ENCODE measurements at places on chromosomes 6 and 20.

DNA sequence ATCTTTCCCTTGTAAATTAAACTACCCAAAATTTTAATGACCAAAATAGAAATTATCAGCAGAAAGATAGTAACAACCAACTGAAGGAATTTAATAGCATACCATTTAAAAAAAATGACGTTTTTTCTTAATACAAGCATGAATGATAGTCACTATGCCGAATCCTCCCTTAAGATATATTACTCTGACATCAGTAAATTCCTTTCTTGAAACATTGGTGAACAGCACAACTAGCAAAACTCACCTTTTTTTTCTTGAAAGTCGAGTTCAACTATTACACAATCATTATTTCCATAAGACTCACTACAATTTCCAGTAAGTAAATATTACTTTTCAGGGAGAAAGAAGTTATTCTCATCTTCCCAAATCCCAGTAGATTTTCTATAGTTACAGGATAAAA is 433.2 kb downstream of the GRIK2 start:
- DNase-seq: no peak

DNA sequence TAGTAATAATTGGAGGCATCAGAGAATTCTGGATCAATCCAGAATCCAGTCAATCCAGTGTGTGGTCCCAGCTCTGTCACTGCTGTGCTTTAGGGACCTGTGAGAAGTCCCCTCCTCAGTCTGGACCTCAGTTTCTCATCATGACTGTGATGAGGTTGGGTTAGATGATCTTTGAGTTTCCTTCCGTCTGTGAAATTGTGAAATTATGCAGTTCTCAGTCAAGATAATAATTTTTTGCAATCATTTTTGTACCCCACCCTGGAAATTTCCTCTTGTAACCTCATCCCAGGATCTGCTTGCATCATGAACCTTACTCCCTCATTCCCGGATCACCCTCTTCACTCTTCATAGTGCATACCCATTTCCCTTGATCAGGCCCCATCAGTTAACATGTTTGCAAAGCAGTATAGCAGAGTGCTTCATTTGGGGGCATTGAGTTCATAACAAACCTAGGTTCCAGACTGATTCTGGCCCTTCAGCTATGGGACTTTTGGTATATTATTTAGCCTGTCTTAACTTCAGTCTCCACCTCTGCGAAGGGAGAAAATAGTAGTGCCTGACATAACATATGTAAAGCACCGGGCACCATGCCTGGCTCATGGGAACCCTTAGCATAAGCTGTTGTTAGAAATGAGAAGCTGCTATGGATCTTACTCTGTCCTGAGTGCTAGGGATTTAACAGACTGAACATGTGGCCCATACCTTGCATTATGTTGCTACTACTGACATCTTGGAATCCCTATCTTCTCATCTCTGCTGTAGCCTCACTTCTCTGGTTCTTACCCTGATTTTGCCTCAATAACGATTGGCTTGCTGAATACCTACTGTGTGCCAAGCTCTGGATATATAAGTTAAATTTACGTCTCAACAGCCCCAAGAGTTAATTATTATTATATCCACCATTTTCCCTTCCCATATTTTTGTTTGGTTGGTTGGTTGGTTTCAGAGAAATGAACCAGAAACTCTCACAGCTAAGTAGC is 1.3 kb downstream of the ZNF76 start:
- no peak for DNase-seq

- DNase-seq: peak; percentile 15
Observed at GRCh38 chr6:165616116-165616515, 46.9 kb downstream of the PDE10A start.

DNA sequence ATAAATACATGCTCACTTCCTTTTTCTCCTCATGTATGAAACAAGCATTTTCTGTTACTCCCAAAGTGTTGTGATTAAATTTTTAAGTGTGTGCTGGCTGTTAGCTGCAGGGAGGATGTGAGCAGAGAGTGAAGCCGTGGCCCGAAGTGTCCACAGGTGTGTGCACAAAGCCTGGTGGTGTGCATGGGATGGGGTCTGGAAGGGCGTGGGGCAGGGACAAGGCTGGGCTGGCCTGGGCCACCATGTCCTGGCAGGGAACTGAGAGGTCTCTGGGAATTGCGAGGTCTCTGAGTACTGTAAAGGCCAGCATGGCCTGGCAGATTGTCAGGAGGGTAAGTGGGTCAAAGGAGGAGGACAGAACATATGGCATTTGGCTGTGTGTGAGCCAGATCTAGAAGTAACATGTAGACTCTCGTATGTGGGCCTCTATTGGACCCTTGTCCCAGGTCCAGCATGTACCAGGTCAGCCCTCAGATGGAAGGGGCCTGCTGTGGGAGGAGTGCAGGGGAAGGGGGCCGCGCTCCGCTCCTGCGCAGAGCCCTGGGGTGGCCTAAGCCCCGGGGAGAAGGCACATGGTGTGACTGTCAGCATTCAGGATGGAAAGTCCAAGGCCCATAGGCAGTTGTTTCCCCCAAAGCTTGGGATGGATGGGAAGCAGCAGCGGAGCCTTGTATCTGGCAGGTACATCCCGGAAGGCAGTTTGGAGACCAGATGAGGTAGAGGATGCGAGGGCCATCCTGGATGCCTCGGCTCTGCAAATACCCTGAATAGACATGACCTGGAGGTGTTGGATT is 45.1 kb upstream of the PHACTR3 start:
- DNase-seq: no peak

DNA sequence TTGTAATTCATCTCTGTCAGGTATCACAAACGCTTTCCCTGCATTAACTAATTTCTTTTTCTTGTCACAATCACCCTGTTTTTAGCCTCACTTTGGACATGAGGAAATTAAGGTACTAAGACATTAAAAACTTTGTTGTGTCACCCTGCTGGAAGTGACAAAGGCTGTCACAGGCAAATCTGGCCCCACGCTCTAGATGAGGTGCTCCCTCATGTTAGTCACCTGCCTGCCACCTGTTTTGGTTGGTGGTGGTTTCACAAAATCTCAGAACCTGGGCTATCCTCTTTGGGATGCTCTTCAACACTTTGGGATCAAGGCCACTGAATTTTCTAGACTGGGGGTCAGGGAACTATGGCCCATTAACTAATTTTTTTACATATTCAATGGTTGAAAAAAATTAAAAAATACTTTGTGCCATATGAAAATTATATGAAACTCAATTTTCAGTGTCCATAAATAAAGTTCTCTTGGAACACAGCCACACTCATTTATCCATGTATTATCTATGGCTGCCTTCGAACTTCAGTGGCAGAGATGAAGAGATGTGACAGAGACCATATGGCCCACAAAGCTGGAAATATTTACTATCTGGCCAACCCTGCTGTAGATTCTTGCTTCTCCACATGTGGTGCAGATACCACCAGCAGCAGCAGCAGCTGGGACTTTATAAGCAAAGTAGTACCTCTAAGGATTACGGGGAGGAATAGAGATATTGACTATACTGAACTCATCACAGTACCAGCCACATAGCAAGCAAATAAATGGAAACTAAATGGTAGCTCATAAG is 16.1 kb upstream of the TNFAIP3 start:
- DNase-seq: no peak

DNA sequence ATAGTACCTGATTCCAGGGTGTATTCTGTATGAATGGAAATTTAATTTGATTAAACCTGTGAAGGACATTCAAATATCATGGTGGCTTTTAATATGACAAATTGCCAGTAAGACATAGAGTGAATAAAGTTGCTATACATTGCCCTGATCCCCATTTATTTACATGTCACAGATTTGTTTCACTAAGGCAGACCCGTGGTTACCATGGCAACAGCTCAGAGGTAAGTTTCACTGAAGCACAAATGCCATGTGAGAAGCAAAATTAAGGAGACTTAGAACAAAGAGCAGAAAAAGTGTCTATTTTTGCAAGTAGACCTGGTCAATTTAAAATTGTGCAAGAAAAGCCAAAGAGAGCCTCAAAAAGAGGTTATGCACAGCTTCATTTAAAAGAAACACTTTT is 63.7 kb downstream of the PXDC1 start:
- DNase-seq: no peak

DNA sequence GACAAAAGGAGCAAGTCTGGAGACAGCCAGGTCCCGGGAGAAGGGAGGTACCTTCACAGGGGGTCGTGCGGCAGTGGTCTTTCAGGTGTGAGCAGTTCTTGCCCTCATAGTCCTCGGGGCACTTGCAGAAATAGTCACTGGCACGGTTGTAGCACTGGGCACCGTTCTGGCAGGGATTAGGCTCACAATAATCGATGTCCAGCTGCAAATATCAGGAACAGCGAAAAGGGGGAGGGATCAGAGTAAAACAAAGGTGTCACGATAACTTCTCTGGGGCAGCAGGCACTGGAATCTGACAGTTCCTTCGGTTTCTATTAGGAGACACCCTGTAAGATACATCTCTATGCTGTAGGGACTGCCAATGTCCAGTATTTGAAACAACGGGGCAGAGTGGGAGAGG is 25.9 kb downstream of the JAG1 start:
- no peak for DNase-seq

- DNase-seq: no peak
Observed at GRCh38 chr6:139060332-139060731, 31.8 kb downstream of the ABRACL start.

DNA sequence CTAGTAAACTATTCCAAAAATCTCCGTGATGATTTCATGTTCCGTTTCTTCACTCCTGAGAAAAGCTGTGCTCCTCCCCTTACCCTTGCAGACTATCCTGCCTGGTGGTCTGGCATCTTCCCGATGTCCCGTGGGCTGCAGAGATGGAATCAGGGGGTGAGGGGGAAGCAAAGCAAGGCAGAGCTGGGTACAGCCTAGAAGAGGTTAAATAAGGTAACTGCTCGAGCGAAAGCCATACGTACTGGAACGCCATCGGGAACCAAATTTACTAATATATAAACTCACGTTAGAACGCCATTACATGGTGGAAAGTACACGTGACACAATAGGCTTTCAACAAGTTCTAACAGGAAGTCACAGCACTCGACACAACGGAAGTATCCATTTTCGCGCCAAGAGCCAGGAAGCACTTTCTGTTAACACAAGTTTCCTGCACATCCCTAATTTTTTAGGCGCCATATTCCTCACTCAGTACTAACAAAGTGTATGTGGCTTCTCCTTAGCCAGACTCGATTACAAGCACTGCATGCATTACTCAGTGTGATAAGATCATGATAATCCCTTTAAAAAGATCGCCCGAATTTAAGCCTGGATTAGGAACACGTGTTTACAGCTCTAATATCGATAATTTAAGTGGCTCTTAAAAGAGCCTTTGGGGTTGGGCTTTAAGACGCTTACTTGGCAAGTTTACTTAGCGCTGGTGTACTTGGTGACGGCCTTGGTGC is 101.6 kb upstream of the PRSS16 start:
- peak; percentile 85 for DNase-seq

- no peak for DNase-seq
Observed at GRCh38 chr6:21947731-21948386, 349.0 kb downstream of the PRL start.

- DNase-seq: no peak
Observed at GRCh38 chr6:7144872-7145584, 37.3 kb downstream of the RREB1 start.

- DNase-seq: no peak
Observed at GRCh38 chr6:36800223-36801076, 38.8 kb downstream of the CPNE5 start.

DNA sequence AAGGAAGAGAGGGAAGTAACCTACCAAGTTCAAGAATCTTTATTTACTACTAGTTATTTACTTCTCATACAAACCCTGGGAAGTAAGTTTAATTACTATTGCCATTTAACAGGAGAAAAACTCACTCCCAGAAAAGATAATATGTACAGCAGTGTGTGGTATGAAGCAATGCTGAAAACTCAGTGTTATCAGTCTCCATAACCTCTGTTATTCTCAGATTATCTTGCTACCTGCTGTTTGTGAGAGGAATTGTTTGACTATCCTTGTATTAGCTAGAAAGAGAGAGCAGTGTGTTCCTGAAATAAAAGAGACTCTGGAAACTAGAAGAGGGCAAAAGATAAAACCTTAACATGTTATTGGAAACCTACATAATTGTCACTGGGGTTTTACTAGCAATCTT is 38.2 kb downstream of the ADGRB3 start:
- no peak for DNase-seq

DNA sequence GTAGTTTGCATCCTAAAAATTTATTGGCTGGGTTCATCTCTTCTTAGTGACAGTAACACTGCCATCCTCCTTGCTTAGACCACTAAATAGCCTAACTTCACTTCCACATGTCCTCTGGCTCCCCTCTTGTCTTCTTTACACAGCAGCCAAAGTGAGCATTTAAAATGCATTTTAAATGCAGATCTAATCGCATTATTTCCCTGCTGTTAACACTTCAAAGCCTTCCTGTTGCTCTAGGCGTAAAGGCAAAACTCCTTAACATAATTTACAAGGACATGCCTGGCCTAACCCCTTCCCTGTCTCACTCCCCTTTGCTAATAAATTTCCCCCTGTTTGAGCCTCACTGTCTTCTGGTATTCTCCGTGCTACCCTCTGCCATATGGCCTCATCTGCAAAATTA is 26.5 kb downstream of the NKAIN2 start:
- DNase-seq: peak; percentile 37

GRCh38 chr20:23160536-23161243 is 74.6 kb upstream of the CD93 start:
- DNase-seq: no peak

- no peak for DNase-seq
Observed at GRCh38 chr20:22824077-22824476, 211.0 kb upstream of the SSTR4 start.

DNA sequence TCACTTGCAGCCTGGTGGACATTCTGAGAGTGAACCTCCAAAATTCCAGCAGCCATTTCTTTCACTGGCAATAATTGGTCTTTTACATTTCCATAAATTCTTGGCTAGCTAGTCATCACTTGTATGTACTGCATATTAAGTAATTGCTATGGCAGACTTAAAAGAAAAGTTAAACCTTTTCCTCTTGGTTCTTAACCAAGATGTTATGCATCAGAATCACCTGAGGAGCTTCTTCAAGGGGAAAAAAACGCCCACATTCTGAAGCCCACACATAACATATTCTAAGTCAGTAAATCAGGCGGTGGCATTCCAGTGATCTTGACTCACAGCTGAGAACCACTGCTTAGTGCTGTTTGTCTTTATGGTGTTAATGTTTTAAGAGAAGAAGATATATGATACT is 37.0 kb downstream of the CDC40 start:
- DNase-seq: no peak

GRCh38 chr6:143107911-143108761 is 47.4 kb downstream of the AIG1 start:
- DNase-seq: no peak

DNA sequence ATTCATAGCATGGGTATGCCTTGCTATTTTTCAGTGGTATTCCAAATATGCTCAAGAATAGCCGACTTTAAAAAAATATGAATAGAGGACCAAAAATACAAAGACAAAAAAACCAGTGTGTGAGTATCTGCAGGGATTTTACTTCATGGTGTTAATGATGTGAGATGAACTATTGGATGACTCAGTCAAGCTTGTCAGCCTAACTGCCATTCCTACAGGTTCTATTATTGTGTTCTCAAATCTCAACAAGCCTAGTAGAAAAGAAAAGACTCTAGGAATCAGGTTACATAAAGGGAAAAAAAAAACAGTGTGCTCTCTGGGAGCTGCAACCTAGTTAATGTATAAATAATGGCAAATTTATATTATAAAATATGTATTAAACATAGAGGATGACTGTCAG is 588.4 kb upstream of the BTBD3 start:
- DNase-seq: no peak
